Pancreas (tissue), 10 donors: ENCODE measurements at places on chromosomes 13 and 19. TPM values are rescaled to one million over a fixed set of nuclear protein-coding genes. Genes with fewer than 3 reads are reported as not detected.

The PEG3 gene
- total RNA-seq: 3.0 TPM

The LMO7 gene
- 26.1 TPM for total RNA-seq

DNA sequence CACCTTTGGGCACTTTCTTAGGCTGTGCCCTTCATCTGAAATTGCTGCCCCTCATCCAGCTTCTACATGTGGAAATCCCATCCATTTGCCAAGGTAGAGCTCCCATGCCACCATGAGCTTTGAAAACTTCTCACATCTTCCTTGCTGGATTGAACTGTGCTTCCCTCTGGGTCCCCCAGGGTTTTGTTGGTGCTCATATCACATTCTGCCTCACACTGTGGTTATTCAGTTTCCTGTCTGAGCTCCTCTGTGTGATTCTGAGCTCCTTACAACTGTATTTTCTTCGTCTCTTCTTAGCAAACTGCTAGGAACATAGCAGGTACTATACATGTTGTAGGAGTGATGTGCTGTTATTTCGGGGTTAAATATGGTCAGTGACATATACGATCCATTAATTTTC lies 74.9 kb upstream of the KL start:
- H3K27me3 ChIP-seq: no peaks in the 10 kb centered on the region
- DNase-seq: no peak
- no peaks in the 10 kb centered on the region for H3K4me1 ChIP-seq
- no peak overlapping the region for H3K27ac ChIP-seq
- H3K36me3 ChIP-seq: no peaks in the 10 kb centered on the region

GRCh38 chr13:87129602-87130300 lies 541.4 kb upstream of the SLITRK5 start:
- H3K4me3 ChIP-seq: no peak overlapping the region
- H3K36me3 ChIP-seq: no peaks in the 10 kb centered on the region
- H3K27me3 ChIP-seq: no peaks in the 10 kb centered on the region

- H3K27me3 ChIP-seq: no peaks in the 10 kb centered on the region
- H3K36me3 ChIP-seq: no peaks in the 10 kb centered on the region
- peaks cover 6% of the 10 kb centered on the region for H3K4me1 ChIP-seq
- H3K4me3 ChIP-seq: no peak overlapping the region
Observed at GRCh38 chr19:17325881-17326594, 8.6 kb downstream of the ANO8 start.

DNA sequence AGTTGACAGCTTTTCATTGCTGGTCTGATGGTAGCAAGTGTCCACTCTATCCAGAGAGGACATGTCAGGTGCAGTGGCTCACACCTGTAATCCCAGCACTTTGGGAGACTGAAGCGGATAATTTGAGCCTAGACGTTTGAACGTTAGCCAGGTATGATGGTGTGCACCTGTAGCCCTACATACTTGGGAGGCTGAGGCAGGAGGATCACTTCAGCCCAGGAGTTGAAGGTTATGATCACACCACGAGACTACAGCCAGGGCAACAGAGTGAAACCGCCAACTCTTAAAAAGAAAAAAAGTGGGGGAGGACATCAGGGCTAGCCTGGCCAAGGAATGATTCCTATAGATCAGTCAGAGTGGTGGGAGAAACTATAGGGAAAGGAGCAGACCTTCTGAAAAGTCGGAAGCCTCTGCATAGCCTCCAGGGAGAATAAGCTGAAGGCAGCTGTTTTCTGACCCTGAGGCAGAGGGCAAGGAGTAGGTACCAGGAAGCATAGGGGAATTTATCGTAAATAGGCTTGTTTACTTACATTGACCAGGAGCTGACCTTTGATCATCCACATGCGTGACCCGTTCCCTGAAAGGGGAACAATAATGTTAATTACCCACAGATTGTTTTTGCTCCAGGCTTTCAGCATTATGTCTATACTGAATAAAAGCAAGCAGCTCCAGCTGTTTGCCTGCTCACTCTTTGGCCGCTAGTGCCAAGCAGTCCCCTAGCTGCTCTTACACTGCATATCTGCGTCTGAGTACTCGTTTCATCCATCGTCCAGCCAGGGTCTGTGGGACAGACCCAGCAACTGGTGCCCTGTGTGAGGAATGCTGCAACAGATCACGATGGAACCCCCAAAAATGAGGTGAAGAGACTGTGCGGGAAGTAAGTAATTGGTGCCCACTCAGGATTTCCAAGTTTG lies 161.6 kb downstream of the RNF17 start:
- DNase-seq: no peak
- peaks cover 5% of the 10 kb centered on the region for H3K4me1 ChIP-seq
- peaks cover 3% of the 10 kb centered on the region for H3K27me3 ChIP-seq
- H3K36me3 ChIP-seq: no peaks in the 10 kb centered on the region
- H3K27ac ChIP-seq: no peak overlapping the region

DNA sequence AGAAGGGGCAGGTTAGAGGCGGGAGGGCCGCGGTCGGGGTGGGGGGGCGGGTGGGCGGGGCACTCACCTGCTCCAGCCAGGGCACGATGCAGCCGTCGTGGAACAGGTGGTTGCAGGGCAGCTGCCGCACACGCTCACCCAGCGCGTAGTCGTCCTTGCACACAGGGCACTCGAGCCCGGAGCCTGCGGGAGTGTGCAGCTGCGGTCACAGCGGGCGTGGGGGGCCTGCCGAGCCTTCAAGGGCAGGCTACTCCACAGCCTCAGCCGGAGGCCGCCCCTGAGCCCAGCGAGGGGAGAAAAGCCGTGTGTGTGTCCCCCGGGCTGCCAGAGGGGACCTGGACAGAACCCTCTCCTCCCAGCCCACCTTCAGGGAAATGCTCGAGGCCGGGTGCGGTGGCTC lies 8.6 kb downstream of the FGF22 start:
- H3K27me3 ChIP-seq: no peaks in the 10 kb centered on the region
- peaks cover 32% of the 10 kb centered on the region for H3K36me3 ChIP-seq
- no peak for DNase-seq
- no peak overlapping the region for H3K4me3 ChIP-seq
- H3K27ac ChIP-seq: no peak overlapping the region

DNA sequence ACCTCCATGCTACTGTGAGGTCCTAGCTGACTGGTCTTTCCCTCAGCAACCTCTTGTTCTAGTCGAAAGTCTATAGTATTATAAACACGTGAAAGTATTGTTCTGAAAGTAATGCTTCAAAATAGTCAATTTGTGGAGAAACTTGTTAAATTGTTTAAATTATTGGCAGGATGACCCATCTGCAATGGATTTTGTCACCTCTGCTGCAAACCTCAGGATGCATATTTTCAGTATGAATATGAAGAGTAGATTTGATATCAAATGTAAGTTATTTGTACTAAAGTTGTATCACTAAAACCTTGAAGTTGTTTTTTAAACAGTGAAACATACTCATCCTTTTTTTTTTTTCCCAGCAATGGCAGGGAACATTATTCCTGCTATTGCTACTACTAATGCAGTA lies 25.9 kb downstream of the UBA2 start:
- no peak for DNase-seq
- H3K27me3 ChIP-seq: no peaks in the 10 kb centered on the region
- H3K27ac ChIP-seq: no peak overlapping the region

The FGF9 gene
- total RNA-seq: 0.16 TPM

- no peaks in the 10 kb centered on the region for H3K36me3 ChIP-seq
- H3K4me1 ChIP-seq: no peaks in the 10 kb centered on the region
- no peak overlapping the region for H3K4me3 ChIP-seq
Observed at GRCh38 chr19:47560999-47561398, 11.9 kb downstream of the ZNF541 start.

DNA sequence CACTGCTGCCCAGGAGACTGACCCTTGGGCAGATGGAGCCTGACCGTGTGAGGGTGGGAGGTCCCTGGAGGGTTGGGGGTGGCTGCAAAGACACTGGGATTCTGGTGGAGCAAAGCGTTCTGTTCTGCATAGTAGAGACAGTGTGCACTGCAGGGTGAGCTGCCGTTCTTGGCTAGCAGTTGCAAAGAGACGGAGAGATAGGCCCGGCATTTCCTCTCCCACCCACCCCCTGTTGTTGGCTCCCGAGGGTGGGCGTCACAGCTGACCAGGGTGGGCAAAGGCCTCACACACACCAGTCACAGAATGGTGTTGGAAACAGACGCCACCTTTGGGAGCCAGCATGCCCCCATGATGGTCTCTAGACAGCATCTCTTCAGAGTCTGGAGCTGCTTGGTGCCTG lies 11.4 kb downstream of the TMEM255B start:
- no peaks in the 10 kb centered on the region for H3K36me3 ChIP-seq
- H3K27me3 ChIP-seq: no peaks in the 10 kb centered on the region
- no peak for DNase-seq
- no peaks in the 10 kb centered on the region for H3K4me1 ChIP-seq
- H3K4me3 ChIP-seq: no peak overlapping the region
- no peak overlapping the region for H3K27ac ChIP-seq

GRCh38 chr13:101264931-101265330 lies 151.4 kb downstream of the NALCN start:
- DNase-seq: no peak
- H3K4me1 ChIP-seq: no peaks in the 10 kb centered on the region
- H3K27ac ChIP-seq: no peak overlapping the region
- H3K36me3 ChIP-seq: no peaks in the 10 kb centered on the region
- no peaks in the 10 kb centered on the region for H3K27me3 ChIP-seq
- H3K4me3 ChIP-seq: no peak overlapping the region

GRCh38 chr19:32789429-32789828 lies 69.9 kb downstream of the TDRD12 start:
- H3K27me3 ChIP-seq: no peaks in the 10 kb centered on the region
- no peak overlapping the region for H3K27ac ChIP-seq
- H3K4me1 ChIP-seq: no peaks in the 10 kb centered on the region
- no peaks in the 10 kb centered on the region for H3K36me3 ChIP-seq
- H3K4me3 ChIP-seq: no peak overlapping the region

- H3K4me3 ChIP-seq: peak overlapping the region; percentile 3
- peak; percentile 67 for DNase-seq
- H3K36me3 ChIP-seq: no peaks in the 10 kb centered on the region
Observed at GRCh38 chr19:55173714-55174409, 6.2 kb downstream of the SYT5 start.

The BIVM gene
- 11.2 TPM for total RNA-seq

GRCh38 chr13:27971236-27971645 lies 2.1 kb upstream of the CDX2 start:
- H3K27ac ChIP-seq: no peak overlapping the region
- H3K4me3 ChIP-seq: no peak overlapping the region
- no peak for DNase-seq
- no peaks in the 10 kb centered on the region for H3K36me3 ChIP-seq
- H3K27me3 ChIP-seq: no peaks in the 10 kb centered on the region
- H3K4me1 ChIP-seq: no peaks in the 10 kb centered on the region

The ZNF446 gene
- 4.7 TPM for total RNA-seq

- DNase-seq: peak; percentile 80
- peak overlapping the region; percentile 36 for H3K27ac ChIP-seq
- H3K4me3 ChIP-seq: peak overlapping the region; percentile 40
Observed at GRCh38 chr13:21675095-21675991, 4.5 kb downstream of the FGF9 start.

GRCh38 chr13:40370661-40371060 lies 295.8 kb downstream of the FOXO1 start:
- no peaks in the 10 kb centered on the region for H3K4me1 ChIP-seq
- H3K4me3 ChIP-seq: no peak overlapping the region
- no peaks in the 10 kb centered on the region for H3K27me3 ChIP-seq
- DNase-seq: no peak
- H3K36me3 ChIP-seq: no peaks in the 10 kb centered on the region

The CCL25 gene
- total RNA-seq: not detected

The ZNF443 gene
- 2.3 TPM for total RNA-seq

The ZNF578 gene
- total RNA-seq: 0.38 TPM

- H3K27ac ChIP-seq: no peak overlapping the region
- H3K4me3 ChIP-seq: no peak overlapping the region
- no peaks in the 10 kb centered on the region for H3K4me1 ChIP-seq
- H3K27me3 ChIP-seq: no peaks in the 10 kb centered on the region
- no peaks in the 10 kb centered on the region for H3K36me3 ChIP-seq
Observed at GRCh38 chr13:65913173-65913572, 1317.0 kb downstream of the PCDH9 start.

The KPNA3 gene
- total RNA-seq: 10.3 TPM

DNA sequence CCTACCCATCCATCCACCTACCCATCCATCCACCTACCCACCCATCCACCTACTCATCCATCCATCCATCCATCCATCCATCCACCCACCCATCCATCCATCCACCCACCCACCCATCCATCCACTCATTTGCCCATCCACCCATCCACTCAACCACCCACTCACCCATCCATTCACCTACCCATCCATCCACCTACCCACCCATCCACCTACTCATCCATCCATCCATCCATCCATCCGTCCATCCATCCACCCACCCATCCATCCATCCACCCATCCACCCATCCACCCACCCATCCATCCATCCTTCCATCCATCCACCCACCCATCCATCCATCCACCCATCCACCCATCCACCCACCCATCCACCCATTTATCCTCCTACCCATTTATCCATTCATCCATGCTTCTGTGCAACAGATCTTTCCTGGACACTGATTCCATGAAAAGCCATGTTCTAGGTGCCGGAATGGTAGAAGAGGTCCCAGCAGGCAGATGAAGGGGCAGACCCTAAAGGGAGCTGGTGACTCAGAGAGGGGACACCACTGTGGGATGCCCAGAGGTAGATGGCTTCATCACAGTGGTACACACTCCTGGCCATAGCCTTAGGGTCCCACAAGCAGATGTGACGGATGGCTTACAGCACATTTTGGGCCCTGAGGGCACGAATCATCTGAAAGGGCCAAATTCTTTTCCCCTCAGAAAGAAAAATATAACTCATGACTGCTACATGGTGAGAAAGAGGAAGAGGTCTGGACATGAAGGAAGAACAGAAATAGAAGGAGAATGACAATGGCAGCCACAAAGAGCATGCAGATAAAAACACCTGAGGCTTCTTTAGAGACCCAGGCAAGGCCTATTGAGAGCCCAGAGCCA lies 76.0 kb downstream of the KCTD15 start:
- H3K27me3 ChIP-seq: no peaks in the 10 kb centered on the region
- no peaks in the 10 kb centered on the region for H3K4me1 ChIP-seq
- no peak overlapping the region for H3K4me3 ChIP-seq
- no peaks in the 10 kb centered on the region for H3K36me3 ChIP-seq

The CDX2 gene
- 5.1 TPM for total RNA-seq

The IRS2 gene
- 4.3 TPM for total RNA-seq

The C19orf38 gene
- total RNA-seq: 1.00 TPM

GRCh38 chr13:110980921-110981320 lies 66.1 kb upstream of the ANKRD10 start:
- no peaks in the 10 kb centered on the region for H3K4me1 ChIP-seq
- no peaks in the 10 kb centered on the region for H3K27me3 ChIP-seq
- H3K4me3 ChIP-seq: no peak overlapping the region
- no peak for DNase-seq
- H3K36me3 ChIP-seq: no peaks in the 10 kb centered on the region
